ENCODE measurements at places on chromosomes 13 and 19.

- no peak for DNase-seq
These were observed 86.8 kb upstream of the SCEL start for GRCh38 chr13:77448689-77449088.

DNA sequence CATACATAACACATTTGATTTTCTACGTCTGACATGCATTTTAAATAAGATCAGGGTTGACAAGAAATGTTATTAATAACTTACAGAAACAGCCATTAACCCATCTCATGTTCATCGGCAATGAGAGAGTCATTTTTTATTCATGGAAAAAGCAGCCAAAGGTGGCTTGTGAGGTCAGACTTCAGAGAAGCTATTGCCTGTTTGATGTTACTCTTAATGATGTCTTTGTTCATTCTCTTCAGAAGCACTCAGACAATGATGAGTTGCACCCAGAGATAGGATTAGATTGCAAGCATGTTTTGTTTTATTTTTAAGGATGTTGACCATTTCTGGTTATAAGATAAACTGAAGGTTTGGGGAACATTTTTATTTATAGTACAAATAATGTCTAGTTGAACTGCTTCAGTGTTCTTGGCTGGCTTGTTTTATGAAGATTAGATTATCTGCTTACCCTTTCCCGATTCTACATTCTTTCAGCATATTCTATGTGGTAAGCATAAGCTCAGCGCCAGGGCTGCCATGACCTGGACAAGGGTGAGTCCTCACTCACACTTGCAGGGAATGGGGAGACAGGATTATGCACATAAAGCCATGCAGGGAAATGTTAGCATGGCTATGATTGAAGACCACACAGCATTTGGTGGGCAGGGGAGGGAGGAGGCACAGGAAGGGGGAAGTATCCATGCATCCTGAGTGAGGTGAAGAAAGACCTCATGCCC lies 288.1 kb downstream of the MTUS2 start:
- DNase-seq = no peak

DNA sequence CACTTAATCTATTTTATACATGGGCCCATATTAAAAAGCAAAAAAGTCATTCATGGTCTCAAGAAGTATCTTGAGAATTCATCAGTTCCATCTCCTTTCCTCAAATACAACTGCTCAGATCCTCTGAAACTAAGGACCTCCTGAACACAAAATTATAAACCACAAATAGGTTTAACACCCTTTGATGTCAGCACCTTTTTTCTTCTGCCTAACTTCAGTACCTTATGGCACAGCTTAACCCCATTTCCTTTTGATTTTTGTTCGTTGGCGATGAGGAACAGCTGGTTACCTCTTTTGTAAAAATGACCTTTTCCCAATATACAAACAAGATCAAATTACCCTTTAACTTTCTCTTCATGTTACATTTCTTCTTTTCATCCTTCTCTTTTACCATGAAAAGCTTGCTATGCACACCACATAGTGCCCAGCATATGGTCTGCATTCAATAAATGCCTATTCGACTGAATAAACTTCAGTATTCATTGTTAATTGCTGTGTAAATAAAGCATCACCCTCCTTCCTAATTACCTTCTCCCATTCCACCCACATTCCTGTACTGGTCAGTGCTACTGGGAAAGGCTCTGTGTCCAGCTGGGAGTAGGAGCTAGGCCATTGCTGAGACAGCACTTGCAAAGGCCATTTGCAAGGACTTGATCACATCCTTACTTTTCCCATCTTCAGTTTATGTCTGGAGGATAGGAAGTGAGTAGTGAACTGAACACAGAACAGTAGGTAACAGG lies 317.9 kb downstream of the SHISA2 start:
- no peak for DNase-seq

GRCh38 chr19:41193430-41194156 lies 574 bp downstream of the CYP2S1 start:
- no peak for DNase-seq

GRCh38 chr19:30376272-30376671 lies 4.1 kb downstream of the ZNF536 start:
- no peak for DNase-seq

DNA sequence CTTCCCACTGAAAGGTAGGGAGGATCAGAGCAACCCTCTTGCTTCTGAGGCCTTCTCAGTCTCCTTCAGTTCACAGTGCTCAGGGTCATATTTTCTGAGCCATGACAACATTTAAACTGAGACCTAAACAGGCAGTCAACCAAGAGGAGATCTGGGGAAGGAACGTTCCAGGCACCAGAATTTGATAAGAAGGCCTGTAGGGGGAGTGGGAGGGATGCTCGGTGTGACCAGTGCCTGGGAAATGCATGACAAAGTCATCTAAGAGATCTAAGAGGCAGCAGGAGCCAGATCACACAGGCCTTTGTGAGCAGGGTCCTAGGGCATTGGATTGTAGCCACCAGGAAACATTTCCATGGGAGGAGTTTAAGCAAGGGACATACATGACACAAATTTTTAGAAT lies 71.6 kb downstream of the SHISA2 start:
- no peak for DNase-seq

All from stimulated activated CD4-positive, alpha-beta T cell treated with anti-CD3 and anti-CD28 coated beads, Interleukin-15, amount 100 ng/mL, for 1 hour (primary cell).